ENCODE measurements at places on chromosomes 3 and 15.

DNA sequence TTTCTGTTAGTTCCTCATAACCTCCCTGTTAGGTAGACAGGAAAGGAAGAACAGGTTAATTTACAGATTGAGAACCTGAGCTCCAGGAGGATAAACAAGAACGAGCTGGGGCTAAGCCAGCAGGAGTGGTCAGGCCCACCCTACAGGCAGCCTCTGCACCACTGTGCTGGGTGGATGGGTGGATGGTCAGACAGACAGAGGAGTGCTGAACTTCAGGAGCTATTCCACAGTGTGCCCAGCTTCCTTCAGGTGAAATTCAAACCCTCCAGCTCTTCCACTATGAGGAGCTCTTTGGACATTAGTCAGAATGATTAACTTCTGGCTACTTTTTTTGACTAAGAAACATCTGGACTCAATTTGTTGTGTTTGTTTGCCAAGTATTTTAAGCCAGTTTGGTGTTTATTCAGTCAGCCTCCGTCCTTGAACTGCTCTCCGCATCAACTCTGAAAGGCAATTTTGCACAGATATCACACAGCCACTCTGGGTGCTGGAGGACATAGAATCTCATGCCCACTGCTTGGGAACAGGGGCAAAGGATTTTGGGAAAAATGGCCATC is 361.9 kb downstream of the CLSTN2 start:
- ATAC-seq: no peak

DNA sequence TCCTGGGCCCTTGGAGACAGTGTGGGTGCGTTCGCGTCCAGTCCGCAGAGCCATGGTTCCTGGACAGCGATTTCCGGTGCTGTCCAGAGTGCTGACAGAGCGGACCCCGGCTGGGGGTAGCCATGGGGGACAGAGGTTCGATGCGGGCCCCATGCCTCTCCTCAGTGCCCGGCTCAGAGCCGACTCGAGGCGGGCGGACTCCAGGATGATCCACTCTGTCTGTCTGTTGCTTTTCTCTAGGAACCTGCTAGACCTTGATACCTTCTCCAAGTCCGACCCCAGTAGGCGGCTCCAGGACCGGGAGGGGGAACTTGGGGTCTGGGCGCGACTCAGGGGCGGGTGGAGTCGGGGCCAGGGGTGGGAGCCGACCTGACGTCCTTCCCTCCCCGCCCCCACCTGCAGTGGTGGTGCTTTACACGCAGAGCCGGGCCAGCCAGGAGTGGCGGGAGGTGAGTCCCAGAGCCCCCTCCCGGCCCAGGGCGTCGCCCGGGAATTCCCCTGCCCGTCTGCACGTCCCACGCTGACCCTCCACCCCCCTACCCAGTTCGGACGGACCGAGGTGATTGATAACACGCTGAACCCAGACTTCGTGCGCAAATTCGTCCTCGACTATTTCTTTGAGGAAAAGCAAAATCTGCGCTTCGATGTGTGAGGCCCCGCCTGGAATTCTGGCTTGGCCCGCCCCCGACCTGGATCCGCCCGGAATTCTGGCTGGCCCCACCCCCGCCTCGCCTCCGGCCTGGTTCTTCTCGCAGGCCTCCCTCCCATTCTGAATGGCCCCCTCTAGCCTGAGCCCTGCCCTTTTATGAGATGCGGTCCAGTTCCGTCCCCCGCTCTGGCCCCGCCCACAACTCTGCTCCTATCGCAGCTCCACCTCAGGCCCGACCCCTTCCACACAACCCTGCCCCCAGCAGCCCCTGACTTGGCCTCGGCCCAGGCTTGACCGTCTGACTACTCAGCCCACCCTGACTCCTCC is 1.0 kb downstream of the CPNE9 start:
- peak; percentile 51 for ATAC-seq

- no peak for ATAC-seq
Measured at GRCh38 chr3:128289534-128289933, 136.3 kb downstream of the EEFSEC start.

GRCh38 chr15:78212008-78212407 is 22.4 kb downstream of the ACSBG1 start:
- ATAC-seq: no peak

DNA sequence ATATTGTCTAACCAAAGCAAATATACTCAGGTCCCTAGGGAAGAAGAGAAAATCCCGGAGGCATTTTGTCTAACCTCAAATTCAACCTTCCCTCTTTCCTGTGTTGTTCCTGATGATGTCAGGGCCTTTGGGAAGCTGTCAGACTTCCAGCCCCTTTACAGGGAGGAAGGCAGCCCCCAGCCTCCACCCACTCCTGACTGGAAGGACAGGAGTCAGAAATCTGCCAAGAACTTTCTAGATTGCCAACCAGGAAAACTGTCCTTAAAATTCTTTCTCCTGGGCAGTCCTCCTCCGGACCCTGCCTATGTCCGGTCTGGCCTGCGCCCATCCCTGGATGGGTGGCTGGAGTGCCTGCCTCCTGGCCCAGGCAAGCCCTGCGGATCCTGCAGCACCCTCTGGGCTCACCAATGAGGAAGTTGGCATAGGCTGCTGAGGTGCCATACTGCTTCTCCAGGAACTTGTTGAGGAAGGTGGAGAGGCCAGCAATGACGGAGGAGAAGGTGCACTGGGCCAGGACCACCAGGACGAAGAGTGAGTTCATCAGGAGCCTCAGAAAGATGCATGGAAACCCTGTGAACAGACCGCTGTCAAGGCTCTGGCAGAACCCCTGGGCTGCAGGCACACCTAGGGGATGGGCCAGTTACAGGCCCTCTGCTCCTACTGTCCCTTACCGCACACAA is 52.6 kb upstream of the RAB6B start:
- no peak for ATAC-seq

Measured in stimulated activated memory B cell treated with anti-CD40 and anti-IgM and Interleukin-4, amounts not matched to agents 10 μg/mL and 1 μg/mL and 100 μg/mL, for 72 hours (primary cell).